ENCODE measurements at places on chromosomes 2 and 18. TPM values are rescaled to one million over a fixed set of nuclear protein-coding genes. Genes with fewer than 3 reads are reported as not detected.

GRCh38 chr2:177894546-177894945 lies 178.0 kb downstream of the PDE11A start:
- DNase-seq, result no peak

The SERPINB10 gene
- not detected for total RNA-seq

The DES gene
- total RNA-seq, result 4.7 TPM

GRCh38 chr2:60234274-60234986 lies 319.0 kb downstream of the BCL11A start:
- no peak for DNase-seq

The ITGB6 gene
- total RNA-seq, result not detected

The ITSN2 gene
- 32.4 TPM for total RNA-seq

The NOSTRIN gene
- 0.81 TPM for total RNA-seq

The FSHR gene
- total RNA-seq, result not detected

- no peak for DNase-seq
Observed at GRCh38 chr18:55141318-55141717, 182.1 kb upstream of the CCDC68 start.

GRCh38 chr2:168239281-168239680 lies 8.1 kb downstream of the STK39 start:
- no peak for DNase-seq

- no peak for DNase-seq
Observed at GRCh38 chr2:217396586-217396985, 536.7 kb upstream of the TNP1 start.

The LIMS3 gene
- 6.1 TPM for total RNA-seq

GRCh38 chr2:126863336-126864015 lies 35.2 kb upstream of the TEX51 start:
- no peak for DNase-seq

Measured in fibroblast of the aortic adventitia (primary cell).